ENCODE measurements at places on chromosomes 6 and 20.

DNA sequence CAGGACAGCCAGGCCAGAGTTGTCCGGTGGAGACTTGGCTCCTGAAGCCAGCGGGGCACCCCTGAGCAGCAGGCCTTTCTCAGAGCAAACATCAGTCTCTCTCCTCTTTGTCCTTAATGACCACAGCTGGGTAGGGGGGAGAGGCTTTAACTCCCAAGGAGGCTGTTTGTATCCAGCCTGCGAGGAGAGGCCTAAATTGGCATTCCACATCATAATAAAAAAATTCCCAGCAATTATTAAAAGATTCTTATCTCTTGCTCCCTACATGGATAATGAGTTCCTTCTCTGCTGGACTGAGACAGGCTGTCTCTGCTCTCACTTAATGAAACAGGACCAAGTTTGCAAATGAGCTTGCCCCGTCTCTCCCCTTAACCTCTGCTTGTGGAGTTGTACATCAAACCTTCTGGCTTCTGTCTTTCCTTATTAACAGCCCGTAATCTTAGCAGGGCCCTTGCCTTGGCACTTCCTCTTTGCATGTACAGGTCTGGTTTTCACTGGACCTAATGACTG is 838.2 kb downstream of the MAFB start:
- no peak for DNase-seq

DNA sequence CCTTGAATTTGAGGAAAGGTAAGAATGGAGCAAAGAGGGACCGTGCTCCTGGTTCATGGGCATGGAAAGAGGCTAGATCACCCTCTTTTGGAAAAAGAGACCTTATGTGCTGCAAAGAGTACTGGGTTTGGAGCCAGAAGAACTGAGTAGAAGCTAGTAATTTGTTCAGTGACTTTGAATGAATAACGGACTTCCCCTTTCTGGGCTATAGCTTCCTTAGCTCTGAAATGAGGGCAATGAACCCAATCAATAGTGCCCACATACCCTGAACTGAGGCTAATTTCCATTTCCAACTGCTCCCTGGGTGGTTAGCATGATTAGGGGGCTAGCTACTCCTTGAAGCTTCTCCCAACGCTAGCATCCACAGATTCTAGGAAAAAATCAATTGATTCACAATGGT is 121.4 kb downstream of the UNC5CL start:
- DNase-seq, result no peak

DNA sequence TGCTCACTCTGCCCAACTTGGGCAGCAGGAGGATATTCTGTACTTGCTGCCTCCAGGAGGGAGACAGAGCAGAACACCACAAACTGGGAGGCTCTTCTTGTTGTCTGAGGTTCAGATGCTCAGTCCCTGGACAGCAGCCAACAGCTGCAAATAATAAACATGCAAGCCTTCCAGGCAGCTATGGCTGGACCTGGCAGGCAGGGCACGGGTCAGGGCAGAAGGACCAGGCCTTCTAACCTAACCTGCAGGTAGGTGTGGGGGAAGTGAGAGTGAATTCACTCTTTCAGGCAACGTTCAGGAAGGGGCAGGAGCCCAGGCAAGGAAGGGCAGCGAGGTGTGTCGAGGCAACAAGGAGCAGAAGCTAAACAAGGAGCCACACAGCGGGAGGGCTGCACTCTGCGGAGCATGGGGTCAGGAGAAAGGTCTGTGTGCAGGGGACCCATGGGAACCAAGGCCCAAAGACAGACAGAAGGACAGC is 31.5 kb downstream of the NINL start:
- DNase-seq, result no peak

DNA sequence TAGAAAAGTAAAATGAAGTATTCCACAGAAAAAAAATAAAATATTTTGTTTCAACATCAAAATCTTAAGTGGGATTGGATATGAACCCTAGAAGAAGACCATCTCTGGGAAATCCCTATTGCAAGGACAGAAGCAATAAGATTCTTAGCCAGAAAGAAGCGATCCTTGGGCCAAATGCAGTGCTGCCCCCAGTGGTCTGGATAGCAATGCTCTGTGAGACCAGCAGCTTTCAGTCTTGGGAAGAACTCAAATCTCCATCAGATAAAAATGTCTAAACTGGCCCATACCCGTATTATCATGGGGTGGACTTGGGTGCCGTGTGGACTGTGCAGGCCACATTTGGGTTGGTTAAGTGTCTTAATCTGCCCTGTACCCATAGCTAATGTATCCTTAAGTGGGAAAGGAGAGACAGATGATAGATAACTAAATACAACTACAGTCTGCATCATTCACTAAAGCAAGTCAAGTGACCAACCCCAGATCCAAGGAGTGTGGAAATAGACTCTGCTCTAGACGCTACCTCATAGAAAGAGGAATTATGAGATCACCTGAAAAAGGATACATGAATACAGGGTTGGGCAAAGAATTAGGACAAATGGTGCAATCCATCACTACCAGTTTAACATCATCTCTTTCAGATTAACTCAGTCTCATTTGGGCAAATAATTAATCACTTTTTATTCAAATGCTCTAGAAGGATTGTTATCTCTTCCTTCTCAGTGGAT is 38.9 kb upstream of the SNAP25 start:
- DNase-seq, result no peak

DNA sequence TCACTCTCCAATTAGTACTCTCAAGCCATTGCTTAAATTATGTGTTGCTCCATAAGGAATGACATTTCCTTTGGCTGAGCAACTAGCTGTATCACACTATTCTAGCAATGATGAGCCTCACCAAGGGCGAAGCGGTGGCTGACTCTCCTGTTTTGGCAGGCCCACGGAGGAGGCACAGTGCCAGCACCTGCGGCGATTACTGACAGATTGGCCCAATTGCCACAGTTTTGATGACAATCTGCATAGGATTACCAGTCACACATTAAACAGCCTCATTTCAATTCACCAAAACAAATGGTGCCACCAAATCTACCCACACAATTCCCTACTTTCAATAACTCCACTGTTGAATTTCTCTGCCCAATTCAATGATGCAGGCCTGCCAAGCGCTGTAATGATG is 286.9 kb downstream of the PTPRK start:
- DNase-seq, result no peak

DNA sequence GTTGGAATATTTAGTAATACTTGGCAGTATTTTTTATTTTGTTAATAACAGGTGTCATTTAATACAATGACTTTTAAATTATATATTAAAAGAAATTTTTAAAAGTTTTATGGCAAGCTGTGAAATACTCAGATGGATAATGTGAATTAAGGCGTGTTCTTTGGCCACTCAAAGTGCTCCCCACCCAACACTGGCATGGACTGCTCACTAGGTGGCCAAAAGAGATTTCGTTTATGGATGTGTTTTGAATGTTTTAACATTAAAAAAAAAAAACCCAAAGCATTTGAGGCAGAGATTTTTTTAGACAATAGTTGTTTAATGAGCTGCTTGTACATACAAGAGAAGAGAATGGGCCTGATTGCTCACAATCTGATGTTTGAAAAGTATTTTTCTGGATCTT is 86.5 kb downstream of the QKI start:
- DNase-seq, result no peak

GRCh38 chr6:78390066-78390465 is 477.3 kb upstream of the IRAK1BP1 start:
- DNase-seq, result no peak

GRCh38 chr6:80333342-80333741 is 226.9 kb downstream of the BCKDHB start:
- DNase-seq, result no peak

DNA sequence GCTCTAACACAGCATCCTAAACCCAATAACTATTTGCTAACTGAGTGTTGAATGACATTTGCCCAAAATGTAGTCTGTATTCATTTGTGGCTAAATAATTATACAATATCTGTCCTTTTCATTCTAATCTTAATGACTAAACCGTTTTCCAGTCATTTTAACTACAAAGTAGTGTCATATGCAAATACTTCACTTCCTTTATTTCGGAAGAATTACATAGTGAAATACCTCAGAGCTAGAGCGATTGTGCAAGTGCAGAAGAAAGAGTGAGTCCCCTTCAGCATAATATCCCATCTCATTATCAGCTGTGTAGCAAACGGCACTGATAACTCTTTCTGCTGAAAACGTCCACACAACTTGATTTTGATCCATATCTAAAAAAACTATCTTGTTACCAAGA is 66.2 kb downstream of the ROS1 start:
- DNase-seq, result no peak

DNA sequence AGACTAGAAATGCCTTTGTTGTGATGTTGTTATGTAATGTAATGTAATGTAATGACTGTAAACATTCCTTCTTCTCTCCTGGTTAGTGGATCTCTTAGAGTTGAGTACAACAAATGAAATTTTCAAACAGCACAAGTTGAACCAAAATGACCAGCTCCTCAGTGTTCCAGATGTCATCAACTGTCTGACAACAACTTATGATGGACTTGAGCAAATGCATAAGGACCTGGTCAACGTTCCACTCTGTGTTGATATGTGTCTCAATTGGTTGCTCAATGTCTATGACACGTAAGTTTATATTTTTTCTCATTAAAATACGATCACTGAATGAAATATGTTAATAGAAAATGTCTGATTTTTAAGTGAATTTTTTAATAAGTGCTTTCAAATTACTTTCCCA is 496.7 kb downstream of the UTRN start:
- DNase-seq, result no peak

GRCh38 chr20:10565191-10565921 is 108.4 kb downstream of the JAG1 start:
- no peak for DNase-seq
